RPMI7951 (cell line): ENCODE measurements at places on chromosomes 11 and 22.

DNA sequence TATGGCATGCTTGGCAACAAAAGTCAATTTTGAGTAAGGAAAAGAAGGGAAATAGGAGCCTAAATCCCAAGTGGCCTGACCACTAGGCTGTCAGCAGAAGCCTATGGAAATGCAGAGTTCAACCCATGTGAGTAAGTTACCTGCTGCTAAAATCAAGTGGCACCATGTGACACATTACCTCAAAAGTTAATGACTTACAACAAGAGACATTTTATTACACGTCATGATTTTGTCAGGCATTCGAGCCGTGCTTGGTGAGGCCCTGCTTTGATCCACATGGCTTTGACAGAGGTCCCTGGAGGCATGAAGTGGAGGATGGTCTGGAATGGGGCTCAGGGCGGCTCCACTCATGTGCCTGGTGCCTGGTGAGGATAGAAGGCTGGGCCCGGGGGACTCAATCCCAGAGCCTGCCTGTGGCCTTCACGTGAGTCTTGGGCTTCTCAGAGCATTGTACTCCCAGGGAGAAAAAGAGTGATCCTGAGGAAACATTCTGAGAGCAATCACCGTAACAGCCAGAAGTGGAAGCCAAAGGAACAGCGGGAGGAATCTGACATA is 339.1 kb upstream of the B3GAT1 start:
- DNase-seq: no peak

GRCh38 chr11:72548463-72548862 is 114.1 kb upstream of the CLPB start:
- no peak for DNase-seq

DNA sequence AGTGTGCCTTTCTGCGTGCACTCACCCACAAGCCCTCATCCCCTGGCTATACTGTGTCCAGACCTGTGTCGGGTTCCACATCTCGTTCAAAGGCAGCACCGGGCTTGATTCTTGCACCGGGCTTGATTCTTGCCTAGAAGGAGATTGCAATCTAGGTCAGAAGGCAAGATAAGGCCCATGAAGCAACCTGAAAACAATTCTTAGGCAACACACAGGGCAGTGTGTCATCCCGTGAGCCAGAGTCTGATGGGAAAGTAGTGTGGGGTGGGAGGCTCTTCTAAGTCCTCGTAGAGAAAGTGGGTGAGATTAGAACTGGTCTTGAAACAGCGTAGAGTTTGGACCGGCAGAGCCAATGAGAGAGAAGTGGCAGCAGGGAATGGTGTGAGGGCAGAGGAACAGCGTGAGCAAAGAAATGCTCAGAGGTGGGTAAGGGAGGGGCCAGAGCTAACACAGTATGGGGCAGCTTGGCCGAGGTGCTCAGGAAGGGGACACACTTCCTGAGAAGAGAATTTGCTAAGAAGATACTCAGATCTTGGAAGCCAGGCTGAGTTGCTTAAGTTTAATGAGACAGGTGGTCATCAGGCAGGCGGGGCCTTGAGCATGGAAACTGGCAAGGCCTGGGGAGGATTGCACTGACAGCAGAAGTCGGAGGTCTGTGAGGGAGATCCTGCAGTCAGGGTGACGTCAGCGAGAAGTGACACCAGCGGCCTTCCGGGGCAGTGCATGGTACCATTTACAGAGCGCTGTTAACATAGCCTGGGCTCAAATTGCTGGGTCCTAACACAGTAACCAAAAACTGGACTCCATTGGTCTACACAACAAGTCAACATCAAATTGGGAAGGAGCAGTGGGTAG is 40.7 kb upstream of the DKK3 start:
- no peak for DNase-seq

DNA sequence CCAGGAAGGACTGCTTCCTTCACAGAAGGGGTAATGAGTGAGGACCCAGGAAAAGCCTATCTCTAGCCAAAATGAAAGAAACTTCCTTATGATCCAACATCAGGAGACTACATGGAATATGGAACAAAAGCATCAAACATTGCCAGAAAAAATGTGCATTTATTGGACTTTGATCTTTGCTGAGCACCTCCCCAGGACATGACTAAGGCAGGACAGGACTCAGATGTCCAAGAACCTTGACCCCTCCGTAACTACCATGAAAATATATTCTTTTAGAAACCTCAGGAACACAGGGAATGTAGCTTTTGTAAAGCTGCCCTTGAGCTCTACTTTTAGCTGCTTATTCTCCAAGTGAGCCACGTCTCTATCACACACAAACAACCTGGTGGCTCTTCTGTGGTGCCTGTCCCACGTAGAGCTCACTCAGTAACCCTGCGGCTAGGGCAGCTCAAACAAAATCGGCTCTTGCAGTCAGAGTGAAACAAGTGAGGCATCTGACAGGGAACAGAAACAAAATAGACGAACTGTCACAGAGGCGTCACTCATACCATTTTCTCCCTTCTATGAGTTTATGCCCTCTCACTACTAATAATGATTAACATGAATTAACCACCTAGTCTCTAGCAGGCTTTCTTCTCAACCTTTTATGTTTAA is 471.5 kb upstream of the API5 start:
- DNase-seq: no peak

- no peak for DNase-seq
Measured at GRCh38 chr22:36287881-36288515, 35.1 kb downstream of the APOL1 start.

- peak; percentile 87 for DNase-seq
Measured at GRCh38 chr11:13939961-13940906, 22.3 kb upstream of the SPON1 start.

GRCh38 chr11:23875176-23875850 is 621.5 kb upstream of the LUZP2 start:
- no peak for DNase-seq

DNA sequence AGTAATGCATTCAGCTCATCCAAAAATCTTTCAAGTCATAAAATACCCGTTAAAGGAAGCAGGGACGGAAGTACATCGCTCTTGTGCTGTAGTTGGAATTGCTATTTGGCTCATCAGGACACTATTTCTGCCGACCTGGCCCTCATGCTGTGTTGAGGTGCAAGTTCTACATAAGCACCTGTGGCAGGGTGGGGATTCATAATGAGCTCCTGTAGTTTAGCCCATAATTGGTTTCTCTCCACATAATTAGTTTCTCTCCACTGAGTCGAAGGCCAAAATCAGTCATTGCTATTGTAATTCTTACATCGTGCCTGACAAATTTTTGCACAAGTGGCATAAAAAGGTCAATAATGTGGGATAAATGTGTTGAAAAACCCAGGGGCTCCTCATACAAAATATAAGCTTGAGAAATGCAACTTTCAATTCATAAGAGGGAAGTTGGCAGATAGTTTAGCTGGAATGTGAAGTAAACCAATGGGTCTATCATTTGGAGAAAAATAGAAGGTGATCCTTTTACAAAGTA is 14.9 kb upstream of the ISX start:
- DNase-seq: no peak

DNA sequence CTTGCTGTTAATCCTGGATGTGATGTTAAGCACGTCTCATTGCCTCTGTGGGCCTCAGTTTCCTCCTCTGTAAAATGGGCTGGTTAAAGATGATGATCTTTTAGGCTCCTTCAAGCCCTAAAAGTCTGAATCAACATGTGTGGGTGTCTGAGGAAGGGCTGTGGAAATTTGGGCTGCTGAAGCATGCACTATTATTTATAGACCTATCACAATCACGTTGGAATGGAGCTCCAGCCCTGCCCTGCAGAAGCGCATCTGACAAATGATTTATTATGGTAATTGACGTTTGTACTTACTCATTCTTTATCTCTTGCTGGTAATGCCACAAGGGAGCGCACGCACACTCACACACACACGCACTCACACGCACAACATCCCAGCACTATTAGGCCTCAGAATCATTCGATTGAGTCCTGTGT is 20.4 kb downstream of the P2RX3 start:
- peak; percentile 15 for DNase-seq

DNA sequence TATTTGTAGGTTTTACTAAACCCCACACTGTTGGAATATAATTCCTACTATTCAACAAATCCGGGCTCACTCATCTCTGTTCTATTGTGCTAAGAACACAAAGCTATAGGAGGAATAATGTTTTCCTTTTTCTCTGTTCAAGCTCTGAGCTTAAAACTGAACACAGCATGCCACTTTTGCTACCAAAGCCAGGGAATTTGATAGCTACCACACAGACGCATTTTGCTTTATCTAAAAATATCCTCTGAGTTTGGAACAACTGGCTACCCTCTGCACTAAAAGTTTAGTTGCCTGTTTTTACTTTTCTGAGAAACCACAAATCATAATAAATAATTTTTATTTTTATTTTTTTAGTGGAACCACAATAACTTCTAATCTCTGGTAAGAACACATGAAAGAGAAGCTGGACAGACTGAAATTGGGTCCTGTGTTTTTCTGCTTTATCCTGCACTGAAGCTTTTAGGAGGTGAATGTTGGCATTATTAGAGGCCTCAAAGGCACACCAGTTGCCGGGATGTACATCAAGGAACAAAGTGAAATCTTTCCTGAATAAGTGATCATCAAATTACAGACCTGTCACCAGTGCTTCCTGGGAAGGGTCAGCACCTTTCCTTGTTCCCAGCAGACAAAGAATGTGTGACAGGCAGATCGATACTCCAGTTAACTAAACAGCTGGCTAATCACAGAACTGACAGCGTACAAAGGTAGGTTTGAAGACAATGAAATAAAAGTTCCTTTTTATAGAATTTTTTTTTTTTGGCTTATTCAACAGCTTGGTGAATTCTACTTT is 523.2 kb upstream of the TENM4 start:
- no peak for DNase-seq

DNA sequence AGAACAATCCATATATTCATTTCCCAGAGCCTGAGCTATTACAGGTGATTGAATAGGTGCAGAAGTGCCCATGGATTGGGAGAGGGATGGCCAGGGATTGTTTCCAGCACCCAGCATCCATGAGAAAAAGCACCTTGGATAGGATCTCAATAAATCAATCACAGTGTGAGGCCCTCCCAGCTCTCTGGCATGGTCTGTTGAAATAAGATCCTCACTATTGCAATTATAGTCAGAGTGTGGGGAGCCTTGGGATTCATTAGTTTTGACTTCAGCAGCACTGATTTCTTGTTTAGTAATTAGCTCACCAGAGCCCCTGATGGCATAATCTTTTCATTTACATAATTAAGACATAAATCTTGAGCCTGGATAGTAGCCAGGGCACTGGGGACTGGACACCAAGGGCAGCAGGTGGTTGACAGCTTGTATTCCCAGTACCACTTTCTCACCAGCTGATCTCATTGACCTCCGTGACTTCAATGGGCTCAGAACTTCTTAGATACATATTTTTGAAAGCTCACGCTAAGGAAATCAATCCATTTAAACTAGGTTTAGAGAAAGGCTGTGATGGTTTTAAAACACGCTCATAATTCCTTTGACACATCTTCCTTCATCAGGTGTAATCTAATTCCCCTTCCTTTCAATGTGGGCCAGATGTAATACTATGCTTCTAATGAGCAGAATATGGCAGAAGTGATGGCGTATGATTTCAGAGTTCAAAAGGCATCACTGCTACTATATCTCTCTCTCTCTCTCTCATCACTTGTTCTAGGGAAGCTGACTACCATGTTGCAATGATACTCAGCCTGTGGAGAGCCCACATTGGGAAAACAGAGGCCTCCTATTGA is 22.1 kb upstream of the DRD2 start:
- DNase-seq: no peak

GRCh38 chr11:46766656-46767055 is 47.6 kb downstream of the F2 start:
- no peak for DNase-seq

GRCh38 chr11:2312232-2313042 is 10.6 kb downstream of the TSPAN32 start:
- peak; percentile 96 for DNase-seq

GRCh38 chr11:118126082-118126838 is 26.4 kb downstream of the SCN4B start:
- no peak for DNase-seq

DNA sequence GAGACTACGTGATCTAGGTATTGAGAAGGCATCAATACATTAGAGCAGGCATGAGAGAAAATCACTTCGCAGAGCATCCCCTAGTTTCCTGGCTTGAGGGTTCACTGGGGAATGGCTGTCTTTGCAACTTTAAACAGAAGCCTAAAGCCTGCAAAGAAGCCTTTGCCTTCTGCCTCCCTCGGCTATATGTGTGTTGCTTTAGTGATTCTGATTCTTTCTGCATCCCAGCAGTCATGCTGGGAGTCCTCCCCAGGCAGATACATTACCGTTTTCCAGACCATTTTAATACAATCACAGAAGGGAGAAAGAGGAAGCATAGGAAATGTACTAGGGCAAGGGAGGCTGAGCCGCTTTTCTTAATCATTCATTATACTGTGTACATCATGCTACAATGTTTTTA is 773.2 kb upstream of the LRRC4C start:
- no peak for DNase-seq

GRCh38 chr22:35637254-35637653 is 11.0 kb upstream of the APOL6 start:
- DNase-seq: no peak

GRCh38 chr11:17988465-17988864 is 24.4 kb downstream of the SERGEF start:
- DNase-seq: no peak

- no peak for DNase-seq
Measured at GRCh38 chr11:9250139-9250582, 15.0 kb downstream of the DENND5A start.

DNA sequence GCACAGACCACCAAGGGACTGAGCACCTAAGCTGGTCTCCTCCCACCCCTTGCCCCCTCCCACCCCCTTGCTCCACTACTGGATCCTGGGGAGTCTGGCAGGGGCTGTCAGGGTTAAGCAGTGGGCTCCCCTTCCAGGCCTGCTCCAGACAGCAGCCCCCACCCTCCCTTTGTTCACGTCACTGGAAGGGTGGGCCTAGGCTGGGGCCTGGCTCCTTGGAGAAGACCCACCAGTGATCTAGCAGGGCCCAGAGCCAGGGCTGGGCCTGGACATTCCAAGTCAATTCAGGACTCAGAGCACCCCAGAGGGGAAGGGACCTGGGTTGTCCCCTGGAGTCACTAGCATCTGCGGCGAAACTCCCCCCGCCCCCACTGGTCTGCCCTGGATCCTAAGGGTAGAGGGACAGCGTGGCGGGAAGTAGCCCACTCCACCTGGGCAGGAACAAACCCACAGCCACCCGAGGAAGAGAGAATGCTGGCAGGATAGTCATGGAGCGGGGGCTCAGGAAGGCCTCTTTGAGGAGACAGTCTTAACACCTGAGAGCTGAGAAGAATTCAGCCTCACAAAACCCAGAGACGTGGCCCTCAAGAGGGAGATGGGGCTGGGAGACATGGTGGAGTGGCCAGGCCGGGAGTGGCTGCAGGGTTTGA is 45.8 kb downstream of the IGLL1 start:
- DNase-seq: no peak

- DNase-seq: no peak
Measured at GRCh38 chr22:44347549-44347948, 34.8 kb upstream of the SHISAL1 start.
